Stimulated activated CD4-positive, alpha-beta T cell treated with anti-CD3 and anti-CD28 coated beads, Interleukin-15, amount 100 ng/mL, for 1 hour (primary cell): ENCODE measurements at places on chromosomes 2 and 18.

DNA sequence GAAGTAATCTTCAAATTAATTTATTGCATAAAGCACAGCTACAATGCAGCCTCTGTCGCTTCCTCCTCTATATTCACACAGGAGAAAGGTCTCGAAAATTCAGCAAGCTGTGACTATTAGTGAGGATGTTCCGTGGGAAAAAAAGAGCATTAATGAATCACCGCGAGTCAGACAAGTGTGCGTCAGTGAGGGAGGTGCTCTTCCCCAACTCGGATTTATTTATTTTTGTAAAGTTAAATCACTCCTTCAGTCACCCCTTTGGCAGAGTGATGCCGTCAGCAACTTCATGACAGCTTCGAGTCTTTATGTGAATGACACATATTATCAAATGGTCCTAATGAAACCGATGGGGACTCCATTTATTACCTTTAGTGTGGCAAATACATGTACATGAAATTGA lies 648.9 kb upstream of the SALL3 start:
- DNase-seq = no peak

GRCh38 chr2:45675263-45675812 lies 23.9 kb downstream of the PRKCE start:
- no peak for DNase-seq

DNA sequence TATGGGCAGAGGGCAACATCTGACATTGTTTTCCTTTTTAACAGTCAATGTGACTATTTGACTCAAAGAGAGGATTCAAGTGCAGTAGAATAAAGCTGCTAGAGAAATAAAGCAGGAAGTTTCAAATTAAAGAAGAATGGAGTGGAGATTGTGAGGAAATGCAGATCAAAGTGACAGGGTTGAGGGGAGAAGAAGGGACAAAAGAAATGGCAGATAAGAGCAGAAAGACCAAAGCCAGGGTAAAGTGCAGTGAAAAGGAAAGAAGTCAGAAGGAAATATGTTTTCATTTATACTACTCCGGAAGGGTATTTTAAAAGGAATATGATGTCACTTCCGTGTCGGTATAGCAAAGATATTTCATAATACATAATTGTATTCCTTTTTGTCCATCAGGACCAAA lies 297.5 kb upstream of the CRIM1 start:
- no peak for DNase-seq

DNA sequence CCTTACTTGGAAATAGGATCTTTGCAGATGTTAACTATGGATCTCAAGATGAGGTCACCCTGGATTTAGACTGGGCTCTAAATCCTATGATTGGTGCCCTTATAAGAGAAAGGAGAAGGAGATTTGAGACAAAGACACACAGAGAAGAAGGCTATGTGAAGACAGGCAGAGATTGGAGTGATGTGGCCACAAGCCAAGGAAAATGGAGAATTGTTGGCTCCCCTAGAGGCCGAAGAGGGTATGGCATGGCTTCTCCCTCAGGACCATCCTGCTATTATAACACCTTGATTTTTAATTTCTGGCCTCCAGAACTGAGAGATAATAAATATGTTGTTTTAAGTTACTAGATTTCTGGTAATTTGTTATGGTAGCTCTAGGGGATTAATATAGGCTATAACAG lies 7.6 kb downstream of the CYBRD1 start:
- no peak for DNase-seq

DNA sequence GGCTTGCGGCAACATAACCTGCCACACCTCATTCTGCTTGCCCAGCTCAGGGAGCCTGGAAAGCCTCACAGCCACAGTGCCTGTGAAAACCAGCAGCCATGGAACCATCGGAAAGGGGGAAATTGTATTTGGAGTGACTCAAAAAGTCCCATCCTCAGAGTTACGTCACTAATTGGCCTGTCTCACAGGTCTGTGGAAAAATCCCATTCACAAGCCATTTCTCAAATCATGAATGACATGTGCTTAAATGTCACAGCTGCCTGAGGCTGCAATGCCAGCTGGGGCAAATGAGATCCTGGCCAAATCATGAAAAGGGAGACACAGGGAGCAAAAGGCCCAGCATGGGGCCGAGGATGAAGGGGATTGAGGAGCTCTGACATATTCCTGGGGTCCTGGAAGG lies 486.9 kb upstream of the RAB6C start:
- DNase-seq = no peak

- DNase-seq = no peak
These were observed 5.1 kb downstream of the RHOB start for GRCh38 chr2:20451761-20452499.

DNA sequence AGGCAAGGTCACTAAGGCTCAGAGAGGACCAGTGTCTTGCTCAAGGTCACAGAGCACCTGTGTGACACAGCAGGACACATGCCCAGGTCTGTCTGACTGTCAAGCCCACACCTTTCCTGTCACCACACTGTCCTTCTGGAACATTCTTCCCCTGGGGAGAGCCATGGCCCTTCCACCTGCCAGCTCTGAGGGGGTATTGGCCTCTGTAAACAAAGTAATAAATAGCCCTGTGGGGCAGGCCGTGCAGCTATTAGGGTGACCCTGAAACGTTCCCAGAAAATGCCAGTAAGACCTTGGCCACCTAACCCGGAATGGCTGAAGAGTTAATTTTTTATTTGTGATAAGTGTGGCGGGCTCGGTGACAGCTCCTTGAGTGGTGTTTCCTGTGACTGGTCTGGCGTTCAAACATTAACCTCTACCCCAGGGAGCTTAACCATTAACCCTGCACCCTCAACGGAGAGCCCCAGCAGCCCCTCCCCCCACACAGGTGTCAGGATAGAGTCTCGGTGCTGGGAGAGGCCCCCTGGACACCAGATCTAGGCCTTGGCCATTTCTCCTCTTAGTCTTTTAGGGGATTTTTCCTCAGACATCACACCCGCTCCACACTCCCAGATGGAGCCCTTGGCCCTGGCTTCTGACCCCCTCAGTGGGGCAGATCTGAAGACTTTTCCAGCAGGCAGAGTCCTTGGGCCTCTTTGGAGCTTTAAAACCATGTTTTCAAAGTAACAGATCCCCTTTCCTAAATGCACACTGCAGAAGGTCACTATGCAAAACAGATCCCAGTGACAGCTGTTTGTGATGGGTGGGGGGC lies 36.6 kb downstream of the SCTR start:
- no peak for DNase-seq
